ENCODE measurements at places on chromosomes 13 and 19.

DNA sequence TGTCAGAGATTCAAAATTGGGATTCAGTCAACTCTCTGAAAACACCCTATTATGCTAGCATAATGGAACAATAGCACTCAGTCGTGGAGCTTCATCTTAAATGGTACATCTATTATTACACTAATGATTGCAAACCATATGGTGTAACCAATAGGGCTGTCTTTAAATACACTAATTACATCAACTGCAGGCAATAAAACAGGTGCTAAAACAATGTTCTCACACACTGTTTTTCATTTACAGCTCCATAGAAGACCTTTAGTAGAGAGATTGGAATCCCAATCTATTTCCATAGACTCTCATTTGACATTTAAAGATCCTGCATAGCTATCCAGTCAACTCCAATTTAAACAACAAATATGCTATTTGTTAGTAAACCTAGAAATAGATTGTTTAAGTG is 1917.4 kb downstream of the OLFM4 start:
- no peak for DNase-seq

DNA sequence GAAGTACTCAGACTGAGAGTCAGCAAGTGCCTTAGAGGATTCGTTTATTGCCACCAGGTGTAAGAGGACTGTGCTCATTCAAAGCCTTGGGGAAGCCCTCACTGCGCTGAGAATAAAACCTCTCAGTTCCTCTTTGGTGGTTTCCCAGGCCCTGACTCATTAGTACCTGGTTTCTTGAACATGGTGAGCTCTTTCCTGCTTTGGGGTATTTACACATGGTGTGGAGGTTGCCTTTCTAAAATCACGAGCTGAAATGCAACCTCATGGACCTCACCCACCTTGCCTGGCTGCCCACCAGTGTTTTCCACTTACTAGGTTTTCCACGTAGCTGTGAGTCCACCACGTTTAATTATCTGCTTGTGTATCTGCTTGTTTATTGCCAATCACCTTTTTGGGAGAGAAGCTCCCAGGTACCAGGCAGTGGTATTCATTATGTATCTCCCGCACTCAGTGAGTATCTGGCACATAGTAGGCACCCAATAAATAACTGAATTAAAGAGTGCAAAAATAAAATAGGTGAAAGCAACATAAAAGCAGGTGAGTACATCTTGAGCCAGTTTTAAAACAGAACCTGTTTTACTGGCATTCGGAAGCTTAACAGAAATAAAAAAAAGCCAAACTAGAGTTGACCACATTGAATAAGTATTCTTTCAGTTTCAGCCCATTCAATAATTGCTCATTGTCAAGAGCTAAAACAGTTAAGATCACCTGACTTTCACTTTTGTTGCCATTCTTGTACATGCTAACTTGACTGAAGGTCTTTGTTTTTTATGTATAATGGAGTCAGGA is 533.0 kb downstream of the MYO16 start:
- no peak for DNase-seq

- DNase-seq, result peak; percentile 53
These were observed 25.8 kb upstream of the NANOS3 start for GRCh38 chr19:13850910-13851733.

GRCh38 chr19:29488316-29488715 is 37.5 kb upstream of the VSTM2B start:
- no peak for DNase-seq

DNA sequence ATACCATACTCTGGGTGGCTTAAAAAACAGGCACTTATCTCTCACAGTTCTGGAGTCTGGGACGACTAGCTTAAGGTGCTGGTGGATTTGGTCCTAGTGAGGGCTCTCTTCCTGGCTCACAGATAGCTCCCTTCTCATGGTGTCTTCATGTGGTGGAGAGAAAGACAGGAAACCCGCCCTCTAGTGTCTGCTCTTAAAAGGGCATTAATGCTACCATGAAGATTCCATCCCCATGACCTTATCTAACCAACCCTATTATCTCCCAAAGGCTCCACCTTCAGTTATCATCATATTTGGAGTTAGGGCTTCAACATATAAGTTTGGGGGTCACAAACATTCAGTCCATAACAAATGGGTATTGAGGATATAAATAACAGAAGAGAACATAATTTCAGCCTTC is 139.4 kb downstream of the HS6ST3 start:
- DNase-seq, result no peak

DNA sequence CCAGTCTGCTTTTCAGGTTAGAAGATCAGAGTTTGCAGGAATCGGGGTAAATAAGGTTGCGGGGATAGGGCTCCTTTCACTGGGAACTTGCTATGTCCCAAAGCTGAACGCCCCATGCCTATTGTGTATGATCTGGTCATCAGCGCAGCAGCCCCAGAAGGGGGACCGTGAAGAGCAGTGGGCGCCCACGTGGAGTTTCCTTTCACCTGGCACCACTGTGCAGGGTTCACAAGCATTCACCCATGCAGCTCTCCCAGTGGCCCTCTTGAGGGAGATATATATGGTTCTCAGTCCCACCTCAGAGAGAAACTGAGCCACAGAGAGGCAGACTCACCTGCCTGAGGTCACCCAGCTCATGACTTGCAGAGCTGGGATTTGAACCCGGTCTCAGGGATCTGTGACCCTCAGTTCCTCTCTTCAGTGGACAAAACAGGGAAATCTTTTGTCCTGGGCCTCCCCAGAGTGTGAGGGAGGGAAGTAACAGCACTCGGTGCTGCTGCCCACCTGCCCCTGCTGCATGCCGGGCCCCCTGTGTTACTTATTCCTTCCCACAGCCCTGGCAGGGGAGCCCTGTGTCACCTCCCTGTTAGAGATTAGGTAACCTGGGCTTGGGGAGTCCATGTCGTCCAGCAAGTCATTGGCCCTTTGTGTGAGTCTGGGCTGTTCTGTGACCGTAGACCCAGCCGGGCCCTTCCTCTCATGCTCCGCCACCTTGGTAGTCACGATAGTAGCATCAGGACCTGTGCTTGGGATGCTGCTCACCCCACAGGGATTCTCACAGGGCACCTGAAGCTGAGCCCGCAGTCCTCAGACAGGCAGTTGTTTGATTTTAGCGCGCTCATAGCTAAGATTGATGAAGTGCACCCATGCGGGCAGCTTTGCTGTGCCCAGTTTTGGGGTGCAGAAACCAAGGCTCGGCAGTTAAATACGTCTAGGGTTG is 27.9 kb downstream of the PPP5C start:
- no peak for DNase-seq

GRCh38 chr13:61029064-61029463 is 386.6 kb downstream of the PCDH20 start:
- DNase-seq, result no peak

- DNase-seq, result no peak
These were observed 29.8 kb downstream of the DNM2 start for GRCh38 chr19:10747674-10748073.

Data from stimulated activated CD4-positive, alpha-beta T cell treated with anti-CD3 and anti-CD28 coated beads, Interleukin-15, amount 100 ng/mL, for 1 hour (primary cell).